Astrocyte of the spinal cord (primary cell): ENCODE measurements at places on chromosomes 7 and 10.

DNA sequence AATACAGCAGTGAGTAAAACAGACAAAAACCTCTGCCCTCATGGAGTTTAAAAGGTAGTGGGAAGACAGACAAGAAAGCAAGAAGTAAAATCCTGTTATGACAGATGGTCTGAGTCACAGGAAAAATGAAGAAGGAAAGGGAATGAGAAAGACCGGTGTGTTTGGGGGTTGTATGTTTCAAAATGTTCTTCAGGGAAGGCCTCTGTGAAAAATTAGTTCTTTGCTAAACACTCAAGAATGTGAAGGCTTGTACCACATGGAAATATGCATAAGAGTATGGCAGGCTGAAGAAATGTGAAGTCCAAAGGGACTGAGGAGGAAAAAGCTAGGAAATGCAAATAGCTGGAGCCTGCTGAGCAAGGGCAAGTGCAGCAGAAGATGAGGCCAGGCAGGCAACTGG, 315.9 kb upstream of the SEMA3A start:
- peak; percentile 62 for DNase-seq

DNA sequence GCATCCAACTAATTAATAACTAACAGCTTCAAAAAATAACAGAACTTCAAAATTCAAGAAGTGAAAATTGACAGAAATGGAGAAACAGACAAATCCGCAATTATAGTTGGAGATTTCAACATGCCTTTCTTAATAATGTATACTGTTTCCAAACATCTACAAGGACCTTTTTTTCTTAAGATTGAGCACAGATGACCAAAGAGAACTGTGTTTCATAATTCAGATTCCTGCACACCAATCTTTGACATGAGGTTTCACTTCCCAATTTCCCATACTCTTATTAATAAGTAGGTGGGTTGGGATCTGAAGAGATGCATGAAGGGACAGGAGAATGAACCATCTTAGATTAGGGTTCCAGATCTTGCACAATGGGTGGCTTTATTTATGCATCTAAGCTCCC, 24.9 kb upstream of the GIMAP7 start:
- DNase-seq = no peak

GRCh38 chr10:43976292-43976691, 327.6 kb upstream of the ZNF32 start:
- no peak for DNase-seq

- DNase-seq = peak; percentile 68
Measured at GRCh38 chr10:67612577-67613537, 83.1 kb downstream of the CTNNA3 start.

GRCh38 chr7:65254061-65254460, 119.6 kb upstream of the ZNF92 start:
- DNase-seq = no peak

DNA sequence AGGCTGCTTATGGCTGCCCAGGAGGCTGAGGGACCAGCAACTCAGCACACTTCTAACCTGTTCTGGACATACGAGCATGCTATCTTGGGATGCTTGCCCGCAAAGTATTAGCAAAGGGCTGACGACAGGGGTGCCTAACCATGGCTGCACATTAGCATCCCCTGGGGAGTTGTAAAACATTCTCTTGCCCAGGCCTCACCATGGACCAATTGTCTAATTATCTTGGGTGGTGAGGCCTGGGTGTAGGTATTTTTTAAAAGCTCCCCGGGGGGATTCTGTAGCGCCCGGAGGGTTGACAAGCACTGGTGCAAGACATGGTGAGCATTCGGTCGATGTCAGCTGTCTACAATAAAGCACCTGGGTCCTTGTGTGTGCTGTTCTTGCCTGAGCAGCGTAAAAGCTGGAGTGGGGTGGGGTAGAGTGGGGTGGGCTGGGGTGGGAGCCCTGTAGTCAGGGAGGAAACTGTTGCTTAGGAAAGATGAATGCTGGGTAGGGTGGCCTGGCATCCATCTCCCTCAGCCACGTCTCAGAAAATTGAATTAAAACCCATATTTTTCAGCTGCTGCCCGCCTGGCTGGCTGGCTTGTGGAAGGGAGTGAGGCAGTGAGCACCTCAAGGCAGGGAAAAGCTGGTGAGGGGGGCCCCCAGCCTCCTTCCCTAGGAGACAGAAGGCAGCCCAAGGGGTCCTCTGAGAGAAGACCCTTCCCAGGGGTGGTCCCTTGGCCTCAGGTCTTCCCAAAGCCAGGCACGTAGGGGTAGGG, 2.9 kb upstream of the ADCYAP1R1 start:
- no peak for DNase-seq

GRCh38 chr7:79272066-79272669, 181.3 kb downstream of the MAGI2 start:
- DNase-seq = peak; percentile 51

DNA sequence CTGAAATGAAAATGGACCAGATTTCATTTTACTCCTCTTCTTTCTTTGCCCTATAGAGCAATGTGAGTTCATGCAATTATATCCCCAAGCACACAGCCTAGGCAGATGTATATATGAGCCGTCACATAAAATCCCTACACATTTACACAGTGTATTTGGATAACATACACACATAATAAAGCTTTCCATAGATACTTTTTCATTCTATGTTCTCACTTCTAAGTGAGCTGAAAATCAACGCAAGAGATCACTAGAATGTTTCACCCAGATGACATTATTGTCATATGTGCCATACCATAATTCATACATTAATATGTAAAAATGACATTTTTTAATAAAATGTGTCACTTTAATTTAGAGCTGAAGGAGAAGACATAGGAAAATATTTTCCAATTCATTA, 129.4 kb downstream of the INHBA start:
- DNase-seq = no peak

DNA sequence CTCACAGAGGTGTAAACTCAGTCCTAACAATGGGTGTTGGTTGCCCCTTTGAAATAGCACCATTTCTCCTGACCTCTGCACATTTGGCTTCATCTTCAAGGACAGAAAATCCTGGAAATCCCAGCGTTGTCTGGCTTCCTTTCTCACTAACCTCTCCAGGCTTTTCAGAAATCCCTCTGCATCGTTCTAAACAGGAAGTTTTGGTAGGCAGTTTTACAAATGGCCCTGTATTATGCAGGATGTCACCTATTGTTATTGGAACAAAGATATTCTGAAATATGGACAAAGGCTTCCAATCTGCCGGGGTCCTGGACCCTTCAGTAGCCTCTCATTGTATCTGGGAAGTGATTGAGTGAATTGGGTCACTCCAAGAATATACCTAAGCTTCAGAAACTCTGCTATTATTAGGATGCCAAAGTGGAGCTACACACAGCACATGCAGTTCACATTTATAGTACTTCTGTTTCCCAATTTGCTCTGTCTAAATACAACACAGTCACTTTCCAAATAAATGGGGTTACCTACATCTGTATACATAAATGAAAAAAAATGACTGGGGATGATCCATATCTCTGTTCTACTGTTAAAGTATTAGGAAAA, 134.8 kb upstream of the KLF6 start:
- DNase-seq = no peak

DNA sequence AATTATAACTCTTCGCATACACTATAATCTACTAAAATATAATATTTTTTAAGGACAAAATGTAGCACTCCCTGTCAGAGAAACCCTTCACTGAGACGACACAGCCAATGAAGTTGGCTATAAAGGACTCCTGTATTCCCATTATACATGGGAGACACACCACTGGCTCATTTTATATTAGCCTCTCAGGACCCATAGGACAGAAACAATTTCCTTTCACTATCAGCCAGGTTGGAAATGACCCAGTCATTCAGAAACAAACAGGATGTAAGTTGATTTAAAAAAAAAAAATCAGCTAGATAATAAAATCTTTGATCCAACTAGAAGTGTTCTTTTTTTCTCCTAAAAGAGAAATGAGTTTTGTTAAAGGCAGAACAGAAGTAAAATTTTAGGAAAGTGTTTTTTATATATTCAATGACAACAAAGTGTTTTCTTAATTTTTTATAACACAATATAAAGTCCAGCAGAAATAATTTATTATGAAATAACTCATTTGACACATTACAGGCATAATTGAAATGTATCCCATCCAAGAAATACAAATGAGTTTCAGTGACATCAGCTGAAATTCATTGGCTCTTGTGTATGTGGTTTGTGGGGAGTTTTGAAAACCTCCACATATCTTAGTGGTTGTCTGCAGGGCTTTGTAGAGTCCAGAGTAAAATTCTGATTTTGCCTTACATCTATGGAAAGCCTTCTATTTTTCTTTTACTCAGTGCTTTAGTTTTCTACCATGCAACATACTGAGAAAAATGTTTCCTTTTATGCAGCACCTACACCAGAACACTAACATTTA, 64.1 kb downstream of the CTTNBP2 start:
- DNase-seq = peak; percentile 74

GRCh38 chr10:15200626-15201025, 32.1 kb upstream of the NMT2 start:
- peak; percentile 82 for DNase-seq
